ENCODE measurements at places on chromosomes 13 and 19. TPM values are rescaled to one million over a fixed set of nuclear protein-coding genes. Genes with fewer than 3 reads are reported as not detected.

- no peak for DNase-seq
Observed at GRCh38 chr19:1767464-1767933, 14.2 kb downstream of the ONECUT3 start.

DNA sequence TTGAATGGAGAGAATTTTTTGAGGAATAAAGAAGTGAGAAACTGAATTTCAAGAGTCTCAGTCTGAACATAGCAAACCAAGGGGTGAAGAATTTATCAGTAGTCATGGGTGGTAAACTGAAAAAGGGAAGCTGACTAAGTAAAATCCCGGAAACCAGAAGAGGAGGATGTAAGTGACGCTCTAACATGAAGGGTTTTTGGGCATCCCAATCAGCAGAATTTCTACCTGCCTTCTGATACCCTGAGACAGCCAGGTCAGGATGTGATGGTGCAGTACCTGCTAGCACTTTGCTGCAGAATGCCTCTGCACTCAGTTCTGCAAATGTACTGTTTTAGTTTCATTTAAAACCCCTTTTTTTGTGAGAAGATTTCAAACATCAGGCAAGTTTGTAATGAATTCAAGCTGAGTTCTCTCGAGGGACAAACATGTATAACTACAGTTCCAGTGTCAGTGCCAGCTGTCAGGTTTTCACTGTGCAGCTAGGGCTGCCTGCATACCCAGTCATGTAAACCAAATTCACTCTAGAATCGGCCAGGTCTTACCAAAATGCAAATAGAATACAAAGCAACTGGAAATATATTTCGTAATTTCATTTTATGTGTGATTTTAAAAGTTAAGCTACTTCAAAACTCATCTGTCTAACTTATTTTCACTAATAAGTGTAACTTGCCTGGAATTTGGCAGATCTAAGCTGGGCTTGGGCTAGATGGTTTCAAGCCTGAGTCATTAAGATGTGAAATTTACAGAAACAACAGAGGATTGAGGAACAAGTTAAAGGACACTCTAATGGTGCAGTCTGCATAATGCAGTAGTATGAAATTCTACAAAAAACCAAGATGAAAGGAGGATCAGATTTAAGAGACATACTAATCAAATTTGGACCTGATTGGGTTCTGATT lies 13.8 kb downstream of the METTL21C start:
- no peak for DNase-seq

ZIC5 gene
- total RNA-seq: not detected

- no peak for DNase-seq
Observed at GRCh38 chr19:2500156-2500555, 24.2 kb downstream of the GADD45B start.

LENG1 gene
- total RNA-seq: 7.3 TPM

B3GNT8 gene
- total RNA-seq: 2.1 TPM

CDC42EP5 gene
- total RNA-seq: 4.7 TPM

CA11 gene
- 0.35 TPM for total RNA-seq

GRCh38 chr19:35288906-35289305 lies 3.1 kb upstream of the MAG start:
- DNase-seq: no peak

ZNF432 gene
- 18.1 TPM for total RNA-seq

DNA sequence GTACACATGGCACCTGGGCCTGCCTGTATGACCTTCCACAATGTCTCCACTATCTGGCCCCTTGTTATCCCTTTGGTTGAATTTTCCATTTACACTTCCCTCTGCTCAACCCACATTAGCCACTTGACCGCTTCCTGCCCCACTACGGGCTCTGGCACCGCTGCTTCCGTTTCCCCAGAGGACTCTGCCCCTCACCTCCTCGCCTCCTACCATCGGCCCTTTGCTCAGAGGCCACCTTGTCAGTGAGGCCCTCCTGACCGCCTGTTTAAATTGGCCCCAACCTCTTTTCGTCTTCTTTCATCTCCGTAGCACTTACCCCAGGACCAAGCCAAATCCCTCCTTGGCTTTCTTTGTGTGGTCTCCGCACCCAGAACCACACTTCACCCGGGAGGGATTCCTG lies 47.4 kb downstream of the SOX1 start:
- DNase-seq: no peak

DNA sequence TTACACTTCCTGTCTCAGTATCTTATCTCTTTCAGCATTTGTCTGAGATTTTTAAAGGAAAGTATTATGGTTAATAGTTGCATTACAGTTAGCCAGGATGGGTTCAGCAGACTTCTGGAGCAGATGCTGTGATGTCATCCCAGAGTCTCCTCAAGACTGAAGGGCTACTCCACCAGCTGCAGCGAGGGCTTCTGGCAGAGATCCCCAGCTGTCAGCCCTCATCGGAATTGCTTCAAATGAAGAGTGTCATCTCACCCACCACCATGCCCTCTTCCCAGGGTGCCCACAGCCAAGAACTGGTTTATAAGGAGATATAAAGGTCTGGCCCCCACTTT lies 84.4 kb downstream of the FAM216B start:
- no peak for DNase-seq

DNA sequence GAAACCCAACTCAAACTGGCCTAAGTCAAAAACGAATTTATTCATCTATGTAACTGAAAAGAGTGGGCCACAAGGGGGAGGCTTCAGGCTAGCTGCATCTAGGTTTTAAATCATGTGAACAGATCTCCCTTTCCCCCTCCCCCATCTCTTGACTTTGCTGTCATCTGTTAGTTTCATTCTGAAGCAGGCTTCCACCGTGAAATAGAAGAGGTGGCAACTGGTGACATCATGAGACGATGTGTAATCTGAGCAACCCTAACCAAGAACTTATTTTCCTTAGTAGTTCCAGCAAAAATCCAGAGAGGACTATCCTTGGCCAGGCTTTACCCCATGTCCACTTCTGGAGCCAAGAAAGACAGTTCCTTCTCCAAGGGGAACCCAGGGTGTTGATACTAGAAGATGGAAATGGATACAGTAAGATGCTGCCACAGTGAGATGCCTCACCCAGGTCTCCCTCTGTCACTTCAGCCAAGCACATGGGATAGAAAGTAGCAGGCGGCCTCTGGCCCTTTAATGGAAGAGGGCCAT lies 9.4 kb downstream of the SAMD4B start:
- DNase-seq: no peak

DNA sequence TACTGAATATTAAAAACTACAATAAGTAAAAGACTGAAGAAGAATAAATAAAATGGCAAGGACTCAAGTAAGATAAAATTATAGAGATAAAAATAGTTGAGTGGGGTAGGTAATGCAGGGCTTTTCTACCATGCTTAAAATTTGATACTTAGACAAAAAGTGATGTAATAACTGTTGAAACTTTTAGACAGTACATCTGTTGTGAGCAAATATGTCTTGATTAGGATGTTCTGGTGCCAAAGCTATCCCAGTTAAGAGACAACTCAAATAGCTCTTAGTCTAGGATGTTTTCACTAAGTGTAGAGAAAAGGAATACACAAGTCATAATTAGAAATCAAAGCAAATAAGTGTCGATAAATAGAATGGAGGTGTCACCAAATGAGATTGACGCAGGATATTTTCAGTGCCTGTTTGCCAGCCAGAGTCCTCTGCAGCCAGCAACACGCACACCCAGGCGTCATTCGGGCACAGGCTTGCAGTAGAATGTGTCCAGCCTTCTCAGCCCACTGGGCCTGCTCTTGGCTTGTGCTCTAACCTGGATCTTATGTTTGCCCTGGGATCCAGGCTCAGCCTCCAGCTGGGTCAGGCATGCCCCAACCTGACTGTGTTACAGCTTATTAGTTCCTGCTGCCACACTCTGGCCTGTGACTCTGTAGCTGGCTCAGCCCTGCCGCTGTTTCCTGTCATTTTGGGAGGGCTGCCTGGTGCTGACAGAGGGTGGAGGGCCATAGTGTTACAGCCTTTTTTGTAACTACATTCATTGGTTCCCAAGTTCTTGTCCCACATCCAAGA lies 766.2 kb downstream of the PCDH17 start:
- DNase-seq: no peak

- DNase-seq: no peak
Observed at GRCh38 chr19:40304306-40304705, 19.2 kb upstream of the AKT2 start.

DNA sequence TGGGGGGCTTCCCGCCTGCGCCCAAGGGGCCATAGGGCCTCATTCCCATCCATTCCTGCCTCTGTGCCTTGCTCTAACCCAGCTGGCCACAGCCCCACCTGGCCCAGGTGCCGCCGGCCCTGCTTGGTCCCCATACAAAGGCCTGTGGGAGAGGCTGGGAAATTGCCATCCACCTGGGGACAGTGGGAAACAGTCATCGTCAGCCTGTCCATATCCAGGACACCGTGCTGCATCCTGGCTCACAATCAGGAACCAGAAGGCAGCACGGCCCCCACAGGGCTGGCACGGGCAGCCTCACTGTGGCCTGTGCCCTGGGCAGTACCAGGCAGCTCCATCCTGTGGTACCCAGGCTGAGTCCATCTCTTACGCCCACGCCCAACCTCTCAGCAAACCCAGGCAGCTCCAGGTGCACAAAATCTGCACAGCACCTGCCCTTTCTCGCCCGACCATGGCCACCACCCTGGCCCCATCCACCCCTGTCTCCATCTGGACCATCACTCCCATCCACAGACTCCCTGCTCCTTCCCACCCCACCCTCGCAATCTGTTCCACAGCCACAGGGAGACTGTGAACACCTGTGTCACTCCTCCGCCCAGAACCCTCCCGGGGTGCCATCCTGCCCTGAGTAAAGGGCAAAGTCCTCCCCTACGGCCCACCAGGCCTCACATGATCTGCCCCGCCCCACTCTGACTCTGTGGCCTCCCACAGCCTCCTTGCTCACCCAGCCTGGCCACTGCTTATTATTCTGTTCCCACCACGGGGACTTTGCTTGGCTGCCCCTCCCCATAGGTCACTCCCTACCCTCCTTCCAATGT lies 21.1 kb upstream of the FBXO27 start:
- no peak for DNase-seq

DNA sequence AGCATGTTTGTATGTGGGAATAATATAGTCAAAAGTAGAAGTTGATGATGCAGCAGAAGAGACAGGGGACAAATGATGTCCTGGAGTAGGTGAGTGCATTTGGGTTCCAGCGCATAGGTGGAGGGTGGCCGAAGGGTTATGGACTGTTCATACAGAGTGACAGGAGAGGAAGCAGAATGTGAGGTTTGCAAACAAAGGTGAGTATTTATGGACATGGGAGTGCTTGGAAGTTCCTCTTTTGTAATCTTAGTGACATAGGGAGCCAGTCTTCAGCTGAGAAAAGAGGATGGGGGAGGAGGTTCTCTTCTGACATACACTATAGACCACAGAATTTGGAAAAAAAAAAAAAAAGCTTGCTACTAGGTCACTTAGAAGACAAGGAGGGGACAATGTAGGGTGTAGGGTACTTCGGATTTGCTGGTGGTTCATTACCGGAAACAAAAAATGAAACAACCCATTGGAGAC lies 331.6 kb downstream of the DLEU7 start:
- DNase-seq: no peak

- DNase-seq: no peak
Observed at GRCh38 chr13:111132948-111133347, 17.8 kb downstream of the ARHGEF7 start.

DNA sequence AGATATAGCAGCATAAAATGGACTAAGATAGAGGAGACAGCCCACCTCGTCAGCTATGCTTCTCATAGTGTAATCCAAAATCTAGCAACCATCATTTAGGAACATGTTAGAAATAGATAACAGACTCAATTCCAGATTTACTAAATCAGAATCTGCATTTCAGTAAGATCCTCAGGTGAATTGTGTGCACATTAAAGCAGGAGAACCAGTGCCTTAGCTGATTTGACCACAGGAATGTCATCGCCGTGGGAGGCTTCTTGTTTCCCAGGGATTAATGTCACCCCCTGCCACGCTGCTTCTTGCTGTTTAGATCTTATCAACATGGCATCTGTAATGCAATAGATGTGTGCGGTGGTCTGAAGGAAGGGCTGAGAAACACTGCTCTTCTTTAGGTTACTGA lies 84.0 kb downstream of the GPC5 start:
- peak; percentile 13 for DNase-seq

ZNF837 gene
- total RNA-seq: 6.4 TPM

DNA sequence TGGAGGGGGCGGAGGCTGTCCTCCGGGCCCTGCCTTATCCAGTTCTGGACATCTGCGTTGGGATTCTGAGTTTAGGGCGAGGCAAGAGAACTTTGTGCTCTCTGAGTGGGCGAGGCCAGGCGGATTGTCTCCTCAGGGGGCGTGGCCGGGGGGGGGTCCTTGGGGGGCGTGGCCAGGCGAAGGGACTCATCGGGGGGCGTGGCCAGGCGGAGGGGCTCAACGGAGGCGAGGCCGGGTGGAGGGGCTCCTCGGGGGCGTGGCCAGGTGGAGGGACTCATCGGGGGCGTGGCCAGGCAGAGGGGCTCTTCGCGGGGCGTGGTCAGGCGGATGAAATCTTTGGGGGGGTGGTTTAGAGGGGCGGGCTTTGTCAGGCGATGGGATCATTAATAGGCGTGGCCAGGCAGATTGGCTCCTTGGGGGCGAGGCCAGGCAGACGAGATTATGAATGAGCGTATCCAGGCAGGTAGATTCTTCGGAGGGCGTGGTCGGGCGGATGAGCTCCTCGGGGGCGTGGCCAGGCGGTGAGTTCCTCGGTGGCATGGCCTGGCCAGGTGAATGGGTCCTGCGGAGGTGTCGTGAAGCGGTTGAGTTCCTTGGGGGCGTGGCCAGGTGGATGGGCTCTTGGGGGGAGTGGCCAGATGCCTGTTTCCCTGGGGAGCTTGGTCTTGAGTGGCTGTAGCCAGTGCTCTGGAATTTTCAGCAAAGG lies 10.3 kb upstream of the CACNG7 start:
- no peak for DNase-seq

NCAN gene
- total RNA-seq: not detected

GRCh38 chr13:32746474-32746873 lies 160.2 kb downstream of the PDS5B start:
- DNase-seq: no peak

GRCh38 chr13:26571518-26571917 lies 14.0 kb downstream of the WASF3 start:
- no peak for DNase-seq

LILRB4 gene
- total RNA-seq: not detected

DNA sequence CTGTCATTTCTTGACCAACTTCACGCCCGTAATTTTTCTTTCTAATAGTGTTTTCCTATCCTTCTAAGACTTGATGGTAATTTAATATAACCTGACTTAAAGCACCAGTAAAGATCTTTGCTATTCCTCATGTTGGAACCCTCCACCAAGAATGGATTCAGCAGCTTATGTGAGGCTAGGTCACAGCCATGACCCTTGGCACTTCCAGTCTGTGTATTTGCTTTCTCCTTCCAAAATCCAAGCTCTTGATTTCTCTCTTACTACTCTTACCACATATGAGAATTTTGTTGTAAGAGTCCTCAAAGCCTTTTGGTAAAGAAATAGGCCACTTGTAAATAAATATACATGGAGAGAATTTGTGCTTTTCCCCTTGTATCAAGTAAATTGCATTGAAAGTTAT lies 61.4 kb downstream of the DHRS12 start:
- no peak for DNase-seq

GRCh38 chr13:94119360-94119936 lies 360.0 kb downstream of the DCT start:
- peak; percentile 94 for DNase-seq
